ENCODE measurements at places on chromosomes 4 and X.

- DNase-seq = no peak
These were observed 423.3 kb upstream of the TENM3 start for GRCh38 chr4:181819946-181820345.

GRCh38 chr4:122728856-122729255, 3.6 kb upstream of the BBS12 start:
- no peak for DNase-seq

DNA sequence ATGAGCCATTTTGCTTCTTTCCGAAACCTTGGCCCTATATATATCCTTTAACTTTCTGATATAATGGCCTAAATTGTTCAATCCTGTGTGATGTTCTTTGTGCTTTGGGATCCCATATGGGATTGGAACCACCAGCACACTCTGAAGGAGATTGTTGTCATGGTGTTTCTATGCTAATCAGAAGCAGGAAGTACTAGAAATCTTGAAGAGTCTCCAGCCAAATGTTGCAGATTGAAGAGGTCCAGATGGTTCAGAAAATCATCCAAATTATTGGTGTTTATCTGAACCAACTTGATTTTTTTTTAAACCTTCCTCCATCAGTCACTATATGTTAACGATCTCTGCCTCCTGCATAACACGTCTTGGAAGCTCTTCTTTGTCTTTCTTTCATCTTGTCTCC, 72.8 kb downstream of the KIT start:
- no peak for DNase-seq

GRCh38 chr4:185219551-185220344, 10.3 kb downstream of the SNX25 start:
- no peak for DNase-seq

DNA sequence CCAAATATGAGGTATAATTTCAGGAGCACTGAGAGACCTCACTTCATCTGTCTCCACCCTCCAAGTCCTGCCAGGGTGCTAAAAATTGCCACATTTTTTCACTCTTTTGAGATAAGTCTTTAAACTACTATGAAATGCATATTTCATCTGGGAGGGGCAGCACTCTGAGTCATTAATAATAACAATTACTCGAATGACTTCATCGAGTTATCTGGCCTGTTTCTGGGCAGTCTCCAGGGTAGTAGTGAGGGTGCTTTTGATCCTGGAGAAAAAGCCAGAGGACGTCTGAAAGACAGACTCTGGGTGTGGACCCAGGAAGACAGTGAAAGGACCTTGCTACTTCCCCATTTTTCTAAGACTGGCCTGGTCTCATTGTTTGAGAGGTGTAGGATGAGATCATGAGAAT, 42.3 kb upstream of the SRD5A3 start:
- DNase-seq = no peak

DNA sequence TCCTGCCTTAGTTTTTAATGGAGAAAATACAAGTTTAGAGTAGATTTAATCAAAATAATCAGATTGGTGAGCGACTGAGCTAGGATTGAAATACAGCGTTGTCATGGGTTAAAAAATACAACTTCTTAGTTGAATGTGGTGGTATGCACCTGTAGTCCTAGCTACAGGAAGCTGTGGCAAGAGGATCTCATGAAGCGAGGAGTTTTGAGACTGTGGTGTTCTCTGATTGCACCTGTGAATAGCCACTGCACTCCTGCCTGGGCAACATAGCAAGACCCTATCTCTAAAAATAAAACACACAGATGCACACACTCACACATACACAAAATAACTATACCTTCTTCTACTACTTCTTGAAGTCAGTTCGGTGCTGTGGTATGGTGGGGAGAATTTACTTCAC, 19.8 kb upstream of the GBA3 start:
- DNase-seq = no peak

DNA sequence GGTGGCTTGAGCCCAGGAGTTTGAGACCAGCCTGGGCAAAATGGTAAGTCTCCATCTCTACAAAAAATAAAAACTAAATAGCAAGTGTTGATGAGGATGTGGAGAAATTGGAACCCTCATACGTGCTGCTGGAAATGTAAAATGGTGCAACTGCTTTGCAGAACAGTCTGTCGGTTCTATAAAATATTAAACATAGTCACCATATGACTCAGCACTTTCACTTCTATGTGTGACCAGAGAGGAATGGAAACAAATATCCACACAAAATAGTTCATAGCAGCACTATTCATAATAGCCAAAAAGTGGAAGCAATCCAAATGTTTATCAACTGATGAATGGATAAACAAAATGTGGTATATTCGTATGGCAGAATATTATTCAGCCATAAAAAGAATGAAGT, 60.8 kb upstream of the FMR1 start:
- DNase-seq = no peak

DNA sequence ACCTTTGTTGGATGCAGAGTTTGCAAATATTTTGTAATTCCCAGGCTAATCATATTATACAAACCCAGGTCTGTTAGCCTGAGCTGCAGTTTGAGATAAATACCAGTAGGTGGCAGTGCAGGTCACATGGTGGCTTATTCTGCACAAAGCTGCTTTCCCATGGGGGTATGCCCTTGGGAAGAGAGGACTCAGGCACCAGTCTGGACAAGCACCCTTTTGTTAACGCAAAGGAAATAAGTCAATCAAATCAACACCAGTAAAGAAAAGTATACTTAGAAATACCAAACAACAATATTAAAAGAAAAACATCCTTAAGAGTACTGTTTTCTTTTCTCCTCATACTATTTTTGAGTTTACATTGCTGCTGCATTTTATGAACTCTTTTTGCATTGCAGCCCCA, 389.0 kb upstream of the ZFP42 start:
- DNase-seq = peak; percentile 38

DNA sequence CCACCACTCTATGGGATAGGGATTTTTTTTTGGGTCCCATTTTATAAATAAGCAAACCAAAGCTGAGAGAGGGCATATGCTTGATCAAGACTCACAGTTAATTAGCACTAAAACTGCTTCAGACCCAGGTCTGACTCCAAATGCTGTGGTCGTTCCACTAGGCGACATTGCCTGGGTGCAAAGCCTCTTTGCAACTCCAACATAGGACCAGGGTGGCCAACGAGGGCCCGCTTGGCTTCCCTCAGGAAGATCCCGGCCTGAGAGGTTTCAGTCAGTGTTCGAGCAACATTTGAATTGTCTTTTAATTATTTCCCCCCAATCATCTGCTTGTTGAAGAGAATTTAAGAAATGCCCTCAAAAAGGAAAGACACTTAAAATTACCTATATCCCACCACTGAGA, 11.2 kb downstream of the PJA1 start:
- DNase-seq = no peak

DNA sequence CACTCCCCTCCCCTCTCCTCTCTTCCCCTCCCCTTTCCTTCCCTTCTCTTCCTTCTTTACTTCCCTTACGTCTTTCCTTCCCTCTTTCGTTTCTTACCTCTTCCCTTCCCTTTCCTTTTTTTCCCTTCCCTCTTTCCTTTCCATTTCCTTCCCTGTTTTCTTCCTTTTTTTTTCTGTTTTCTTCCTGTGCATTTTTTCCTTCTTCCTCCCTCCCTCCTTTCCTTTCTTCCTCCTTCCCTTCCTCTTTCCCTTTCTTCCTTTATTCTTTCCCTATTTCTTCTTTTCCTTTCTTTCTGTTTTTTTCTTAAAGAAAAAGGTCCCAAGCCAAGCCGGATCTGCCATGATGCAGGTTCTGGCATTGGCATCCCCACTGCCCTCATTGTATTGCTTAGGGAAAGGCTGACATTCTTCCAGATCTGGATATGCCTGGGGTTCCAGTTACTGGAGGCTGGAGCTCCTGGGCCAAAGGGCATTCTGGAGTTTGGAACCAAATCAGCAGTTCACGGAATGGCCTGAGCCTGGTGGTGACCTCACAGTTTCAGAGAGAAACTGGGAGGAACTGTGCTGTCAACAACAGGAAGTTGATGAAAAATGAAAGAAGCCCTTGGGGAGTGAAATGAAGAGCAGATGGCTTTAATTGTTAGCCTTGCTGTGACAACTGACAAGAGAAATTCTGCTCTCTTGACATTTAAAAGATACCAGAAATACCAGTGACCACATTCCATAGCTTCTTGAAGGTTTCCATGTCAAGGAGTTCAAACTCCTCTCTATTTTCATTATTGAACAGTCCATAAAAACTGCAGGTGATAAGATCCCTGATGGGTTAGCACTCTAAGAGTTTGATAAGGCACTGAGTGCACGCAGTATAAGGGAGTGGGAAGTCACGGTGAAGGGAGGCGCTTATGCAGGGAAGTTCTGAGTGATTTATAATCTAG, 622.1 kb downstream of the SPRY1 start:
- peak; percentile 69 for DNase-seq

All from Caco-2 (cell line).